Forelimb muscle (tissue), 1 donor: ENCODE measurements at places on chromosomes 12 and 14. TPM values are rescaled to one million over a fixed set of nuclear protein-coding genes. Genes with fewer than 3 reads are reported as not detected.

SLC35F4 gene
- 0.37 TPM for polyA plus RNA-seq

TEP1 gene
- polyA plus RNA-seq: 18.3 TPM

ZDHHC22 gene
- 0.87 TPM for polyA plus RNA-seq

- DNase-seq: no peak
These were observed 27.9 kb downstream of the RHOF start for GRCh38 chr12:121765573-121765972.

DNA sequence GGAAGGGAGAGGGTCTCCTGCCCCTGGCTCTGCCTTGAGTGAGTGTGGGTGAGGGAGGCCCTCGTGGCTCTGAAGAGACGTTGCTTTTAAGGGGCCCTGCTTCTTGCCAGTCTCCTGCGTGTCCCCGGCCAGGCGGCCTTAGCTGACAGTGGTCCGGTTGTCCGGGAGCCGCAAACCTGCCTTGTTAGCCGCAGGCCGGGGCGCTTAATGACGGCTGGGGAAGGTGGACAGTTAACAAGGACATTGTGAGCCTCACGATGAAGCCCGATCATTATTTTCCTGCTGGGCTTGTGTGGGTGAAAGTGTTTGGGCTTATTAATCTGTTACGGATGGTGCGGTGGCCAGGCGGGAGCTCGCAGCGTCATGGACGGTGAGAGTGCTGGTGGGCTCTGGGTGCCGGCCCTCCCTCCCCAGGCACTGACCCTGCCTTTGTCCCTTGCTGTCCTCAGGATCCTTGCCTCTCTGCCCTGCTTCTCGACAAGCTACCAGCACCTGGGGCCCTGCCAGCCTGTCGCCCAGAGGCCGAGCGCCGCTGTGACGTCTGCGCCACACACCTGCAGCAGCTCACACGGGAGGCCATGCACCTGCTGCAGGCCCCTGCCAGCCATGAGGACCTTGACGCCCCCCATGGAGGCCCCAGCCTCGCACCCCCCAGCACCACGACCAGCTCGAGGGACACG lies 13.3 kb downstream of the KIF26A start:
- DNase-seq: no peak

DNA sequence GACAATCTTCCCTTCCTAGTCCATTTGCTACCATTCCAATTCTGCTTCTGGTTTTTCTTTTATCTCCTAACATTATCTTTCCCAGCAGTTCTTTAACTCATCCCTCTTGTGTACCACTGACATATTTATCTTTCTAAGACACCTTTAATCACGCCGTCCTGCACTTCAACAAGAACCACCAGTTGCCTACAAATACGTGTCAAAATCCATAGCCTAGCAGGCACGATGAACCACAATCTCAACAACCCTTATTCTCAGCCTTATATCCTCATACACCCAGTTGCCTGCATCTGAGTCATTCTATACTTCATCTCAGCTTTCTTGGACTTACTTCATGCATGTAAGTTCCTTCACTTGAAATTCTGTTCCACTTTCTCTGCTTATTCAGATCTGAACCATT lies 16.4 kb upstream of the ST8SIA1 start:
- no peak for DNase-seq

GRCh38 chr12:44550377-44550776 lies 325.7 kb downstream of the NELL2 start:
- DNase-seq: no peak

- no peak for DNase-seq
These were observed 91.9 kb downstream of the BICD1 start for GRCh38 chr12:32198555-32198954.

GRCh38 chr12:77767335-77767734 lies 63.4 kb upstream of the NAV3 start:
- no peak for DNase-seq
